ENCODE measurements at places on chromosomes 16 and 17. TPM values are rescaled to one million over a fixed set of nuclear protein-coding genes. Genes with fewer than 3 reads are reported as not detected.
A peak's percentile ranks its signal among the peaks of the same experiment; 100 is the strongest.

DNA sequence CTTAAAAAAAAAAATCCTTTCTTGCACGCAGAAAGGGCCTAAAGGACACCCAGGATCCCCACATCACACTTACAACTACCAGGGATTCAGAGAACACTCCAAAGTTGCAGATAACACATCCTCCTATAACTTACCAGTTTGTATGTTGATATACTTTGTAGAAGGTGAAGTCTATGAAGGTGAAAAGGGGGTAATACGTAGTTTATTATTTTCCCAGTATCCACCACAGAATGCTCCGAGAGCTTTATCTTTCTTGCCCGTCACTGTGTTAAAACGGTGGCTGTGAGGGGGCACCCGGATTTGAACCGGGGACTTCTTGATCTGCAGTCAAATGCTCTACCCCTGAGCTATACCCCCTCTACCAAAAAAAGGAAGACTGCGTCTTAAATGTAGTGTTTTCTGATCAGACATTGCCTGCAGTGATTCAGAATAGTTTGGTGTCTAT, 7.9 kb upstream of the RPL23 start:
- no peak for DNase-seq

- DNase-seq = no peak
These were observed 9.2 kb downstream of the MPV17L start for GRCh38 chr16:15404792-15405191.

Gene APOBR
- 0.09 TPM for total RNA-seq

DNA sequence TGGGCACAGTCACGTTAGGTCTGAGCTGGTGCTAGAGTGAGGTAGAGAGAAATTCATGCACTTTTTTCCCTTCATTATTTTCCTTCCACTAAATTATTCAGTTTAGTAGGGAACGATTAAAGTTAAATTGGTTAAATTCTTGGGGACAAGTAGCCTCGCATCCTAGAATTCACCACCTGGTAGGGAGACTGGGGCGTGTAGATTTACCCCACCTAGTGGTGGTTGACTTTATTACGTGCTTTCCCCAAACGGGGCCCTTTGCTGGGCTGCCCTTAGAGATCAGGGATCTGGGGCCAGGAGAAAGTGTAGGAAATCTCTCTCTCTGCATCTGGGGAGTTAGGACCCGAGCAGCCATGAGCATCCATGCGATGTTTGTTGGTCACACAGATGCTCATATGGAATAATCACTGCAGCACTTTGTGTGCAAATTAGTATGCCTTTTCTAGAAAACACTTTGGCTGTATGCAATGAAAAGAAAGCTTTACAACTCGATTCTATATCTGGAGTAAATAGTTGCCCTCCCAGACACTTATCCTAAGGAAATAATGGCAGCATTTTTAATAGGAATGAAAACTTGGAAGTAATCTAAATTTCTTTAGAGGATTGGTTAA, 107.0 kb downstream of the PLCG2 start:
- DNase-seq = no peak

DNA sequence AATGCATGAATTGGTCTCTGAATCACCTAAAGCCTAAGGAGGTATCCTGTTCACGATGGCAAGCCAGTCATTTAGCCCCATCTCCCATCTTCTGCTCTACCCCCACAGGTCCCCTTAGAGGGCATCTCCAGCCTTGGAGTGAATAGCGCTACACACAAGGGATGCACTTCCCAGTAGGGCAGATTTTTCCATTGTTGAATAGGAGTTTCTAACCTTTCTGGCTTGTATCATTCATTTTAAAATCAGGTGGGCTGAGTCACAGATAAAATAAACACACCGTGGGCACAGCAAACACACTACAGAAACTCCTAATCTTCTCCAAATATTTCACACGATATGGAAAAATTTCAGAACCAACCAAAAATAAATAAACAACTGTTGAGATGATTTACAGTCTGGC, 201.2 kb upstream of the NOG start:
- DNase-seq = no peak

Gene SLC38A8
- 0.45 TPM for total RNA-seq

- DNase-seq = no peak
These were observed 235.7 kb upstream of the AXIN2 start for GRCh38 chr17:65797101-65797500.

DNA sequence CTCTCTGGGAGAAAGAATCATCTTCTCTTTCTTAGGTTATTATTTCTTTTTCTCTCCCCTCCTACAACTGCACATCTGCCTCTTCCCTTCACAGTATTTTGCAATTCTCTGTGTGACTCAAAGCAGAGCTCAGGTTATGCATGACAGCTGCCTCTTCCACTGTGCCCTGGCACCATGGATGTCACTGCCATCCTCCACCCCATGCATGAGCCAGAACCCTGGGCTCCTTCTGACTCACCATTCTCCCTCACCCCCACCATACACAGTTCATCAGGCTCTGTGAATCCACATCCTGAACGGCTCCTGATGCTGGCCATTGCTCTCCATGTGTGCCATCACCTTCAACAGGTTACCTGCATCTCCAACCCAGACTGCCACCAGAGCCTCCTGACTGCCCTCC, 23.9 kb downstream of the CA10 start:
- DNase-seq = peak; percentile 63

Gene CCL14
- 1.1 TPM for total RNA-seq

GRCh38 chr17:39772415-39772814, 34.7 kb downstream of the GRB7 start:
- no peak for DNase-seq

- DNase-seq = no peak
These were observed 13.0 kb downstream of the SARM1 start for GRCh38 chr17:28384281-28385036.

GRCh38 chr17:7184647-7185046, 5.5 kb upstream of the ASGR1 start:
- no peak for DNase-seq

- peak; percentile 72 for DNase-seq
These were observed 939 bp downstream of the BCL6B start for GRCh38 chr17:7023576-7024401.

Gene SALL1
- 5.0 TPM for total RNA-seq

GRCh38 chr17:8375738-8376259, 705 bp downstream of the KRABD2 start:
- peak; percentile 51 for DNase-seq

DNA sequence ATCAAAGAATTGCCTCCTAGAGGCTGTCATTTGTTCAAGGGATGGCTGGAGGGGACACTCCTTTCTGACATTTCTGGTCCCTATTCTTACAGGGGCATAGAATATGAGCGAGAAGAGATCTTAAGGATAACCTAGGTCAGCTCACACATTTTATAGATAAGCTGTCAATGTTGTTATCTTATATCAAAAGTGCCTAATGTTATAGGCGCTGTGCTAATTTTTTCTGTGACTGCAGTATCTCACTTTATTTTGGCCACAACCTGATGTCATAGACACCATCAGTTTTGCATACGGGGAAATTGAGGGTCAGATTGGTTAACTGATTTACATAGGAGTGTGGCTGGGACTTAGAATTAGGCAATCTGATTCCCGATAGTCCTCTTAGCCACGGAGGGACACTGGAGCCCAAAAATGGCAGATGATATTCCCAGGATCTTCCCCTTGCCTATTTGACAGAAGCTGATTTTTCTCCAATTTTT, 1.2 kb downstream of the CPD start:
- DNase-seq = no peak

- DNase-seq = no peak
These were observed 257.1 kb downstream of the FTO start for GRCh38 chr16:53960954-53961616.

DNA sequence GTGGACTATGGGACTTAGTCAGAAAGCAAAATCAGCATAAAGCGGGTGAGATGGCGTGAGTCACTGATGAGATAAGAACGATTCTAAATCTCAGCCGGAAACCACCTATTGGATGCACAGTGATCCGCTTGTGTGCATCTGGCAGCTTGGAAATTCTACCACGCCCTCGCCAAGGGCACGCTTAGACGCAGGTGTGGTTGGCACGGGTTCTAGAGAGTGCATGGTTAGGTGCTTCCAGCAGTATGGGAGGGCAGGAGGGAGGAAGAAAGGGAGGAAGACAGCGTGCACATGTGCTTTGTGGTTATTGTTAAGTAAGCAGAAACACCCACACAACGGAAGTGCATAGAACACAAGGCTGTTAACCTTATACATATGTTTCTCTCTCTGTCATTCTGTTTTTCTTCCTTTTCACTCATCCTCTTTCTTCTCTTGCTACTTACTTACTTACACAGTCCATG, 374.0 kb upstream of the ASIC2 start:
- DNase-seq = no peak

- peak; percentile 89 for DNase-seq
These were observed 13.1 kb upstream of the PRR35 start for GRCh38 chr16:546909-547770.

- DNase-seq = no peak
These were observed 33.8 kb upstream of the RBFOX3 start for GRCh38 chr17:79644617-79645016.

GRCh38 chr16:83698964-83699363, 108.8 kb upstream of the HSBP1 start:
- no peak for DNase-seq

Gene ACSM3
- total RNA-seq = 0.73 TPM

Gene C17orf107
- total RNA-seq = 4.3 TPM

Gene DNAAF1
- 0.73 TPM for total RNA-seq

GRCh38 chr17:77178563-77178962, 37.8 kb downstream of the SEC14L1 start:
- DNase-seq = peak; percentile 58

DNA sequence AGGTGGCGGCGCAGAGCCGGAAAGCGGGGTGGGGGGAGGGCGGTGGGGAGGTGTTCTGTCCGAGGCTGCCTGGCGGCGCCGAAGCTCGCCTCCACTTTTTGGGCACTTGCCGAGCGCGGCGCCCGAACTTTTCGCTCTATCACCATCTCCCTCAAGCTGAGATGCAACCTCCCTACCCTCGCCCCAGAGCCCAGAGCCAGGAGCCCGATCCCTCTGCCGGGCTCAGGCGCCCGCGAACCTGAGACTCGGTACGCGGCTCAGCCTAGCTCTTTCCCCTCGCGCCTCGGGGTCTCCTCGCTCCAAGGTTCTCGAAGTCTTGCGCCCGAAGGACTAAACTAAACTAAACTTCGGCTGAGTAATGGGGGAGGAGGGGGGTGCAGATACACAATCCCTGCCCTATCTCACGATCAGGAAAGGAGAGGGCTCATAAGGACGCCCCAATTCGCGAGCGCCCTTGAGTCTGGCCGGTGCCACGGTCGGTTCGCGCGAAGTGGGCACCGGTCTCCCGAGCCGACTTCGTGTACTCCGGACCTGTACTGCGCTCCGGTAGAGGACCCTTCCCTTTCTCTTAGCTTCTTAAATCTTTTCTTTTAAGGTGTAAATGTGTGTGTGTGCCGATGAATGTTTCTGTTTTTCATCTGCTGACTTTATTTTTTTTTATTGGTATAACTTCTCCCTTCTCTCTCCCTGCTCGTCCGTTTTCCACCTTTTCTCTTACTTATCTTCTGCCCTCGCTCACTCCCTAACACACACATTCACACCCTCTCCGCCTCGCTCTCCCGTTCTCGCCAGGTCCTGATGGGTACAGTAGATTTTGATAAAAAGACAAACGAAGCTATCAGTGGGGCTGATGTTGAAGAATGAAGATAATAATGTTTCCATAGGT, 1.9 kb upstream of the SALL1 start:
- DNase-seq = no peak

- DNase-seq = no peak
These were observed 310.3 kb upstream of the DYNLRB2 start for GRCh38 chr16:80230328-80231120.

GRCh38 chr17:8898126-8898525, 30.7 kb upstream of the PIK3R6 start:
- no peak for DNase-seq

Gene CES1
- 0.82 TPM for total RNA-seq

- no peak for DNase-seq
These were observed 108.5 kb downstream of the CYB561 start for GRCh38 chr17:63337579-63337978.

DNA sequence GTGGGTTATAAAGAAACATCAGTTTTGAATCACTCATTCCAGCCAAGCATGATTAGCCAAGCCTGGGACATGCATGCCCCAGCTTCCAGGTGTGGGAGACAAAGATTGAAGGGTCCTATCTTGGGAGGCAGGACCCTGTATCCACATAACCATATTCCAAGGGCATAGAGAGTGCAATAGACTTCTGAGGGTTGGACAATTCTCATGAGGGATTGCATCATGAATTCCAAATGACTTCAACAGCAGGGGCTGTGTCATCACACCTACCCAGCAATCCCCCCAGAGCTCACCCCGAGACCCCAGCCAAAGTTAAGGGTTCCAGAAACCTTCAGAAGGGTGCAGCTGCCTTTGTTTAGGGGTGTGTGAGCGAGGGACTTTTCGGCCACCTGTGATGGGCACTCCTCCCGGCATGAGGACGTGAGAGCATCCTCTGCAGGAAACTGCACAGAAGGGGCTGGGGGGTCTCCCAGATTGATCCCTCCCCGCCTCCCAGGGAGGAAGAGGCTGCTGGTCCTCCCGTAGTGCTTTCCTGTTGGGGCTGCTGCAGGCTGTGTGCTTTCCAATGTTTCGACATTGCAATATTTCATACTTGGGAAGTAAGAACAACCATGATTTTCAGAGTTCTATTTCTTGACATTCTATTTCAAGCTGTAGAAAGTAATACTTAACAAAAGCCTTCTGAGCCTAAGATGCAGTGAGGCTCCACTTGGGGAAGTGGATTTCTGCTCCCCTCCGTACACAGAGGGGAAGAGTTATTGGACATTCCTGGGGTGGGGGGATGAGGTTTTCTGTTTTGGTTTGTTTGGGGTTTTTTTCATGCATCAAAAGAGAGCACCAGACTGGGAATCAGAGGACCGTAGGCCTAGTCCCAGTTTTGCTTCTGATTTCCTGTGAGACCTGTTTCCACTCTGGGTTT, 13.3 kb upstream of the PITPNM3 start:
- DNase-seq = no peak

- no peak for DNase-seq
These were observed 218.7 kb downstream of the SHISA9 start for GRCh38 chr16:13120091-13120490.

DNA sequence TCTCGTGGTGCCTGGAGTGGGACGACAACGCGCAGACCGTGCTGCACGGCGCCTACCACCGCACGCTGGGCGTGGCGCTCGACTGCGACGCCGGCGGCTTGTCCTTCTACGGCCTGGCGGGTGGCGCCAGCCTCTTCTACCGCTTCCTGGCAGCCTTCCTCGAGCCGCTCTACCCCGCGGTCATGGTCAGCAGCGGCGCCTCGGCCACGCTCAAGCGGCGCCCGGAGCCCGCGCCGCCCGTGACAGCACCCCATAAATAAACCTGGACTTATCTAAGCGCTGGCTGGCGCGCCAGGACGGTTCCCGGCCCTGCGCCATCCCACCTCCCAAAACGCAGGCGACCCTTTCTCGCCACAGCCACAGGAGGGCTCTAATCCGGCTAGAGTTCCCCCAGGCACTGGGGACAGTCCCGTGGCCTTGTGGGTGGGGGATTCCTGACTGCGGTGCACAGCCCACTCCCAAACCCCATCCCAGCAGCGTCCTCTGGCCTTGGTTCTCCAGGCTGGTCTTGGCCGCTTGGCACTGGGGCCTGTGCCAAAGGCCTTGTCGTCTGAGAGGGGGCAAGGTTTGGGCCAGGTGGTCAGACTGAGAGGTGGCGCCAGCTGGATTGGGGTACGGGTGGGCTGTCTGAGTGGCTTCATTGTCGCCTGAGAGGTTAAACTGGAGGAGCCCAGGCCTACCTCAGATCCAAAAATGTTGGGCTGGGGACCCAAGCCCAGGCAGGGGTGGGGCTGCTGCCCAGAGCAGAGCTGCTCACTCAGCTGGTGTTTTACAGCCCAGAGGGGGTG, 10.1 kb upstream of the SLC16A5 start:
- peak; percentile 73 for DNase-seq

Gene MT1G
- not detected for total RNA-seq

All from cerebellum (tissue), 4 donors.